ENCODE measurements at places on chromosomes 6 and 20.
A peak's percentile ranks its signal among the peaks of the same experiment; 100 is the strongest.

GRCh38 chr6:94600636-94601035, 976.7 kb upstream of the MANEA start:
- DNase-seq = no peak

DNA sequence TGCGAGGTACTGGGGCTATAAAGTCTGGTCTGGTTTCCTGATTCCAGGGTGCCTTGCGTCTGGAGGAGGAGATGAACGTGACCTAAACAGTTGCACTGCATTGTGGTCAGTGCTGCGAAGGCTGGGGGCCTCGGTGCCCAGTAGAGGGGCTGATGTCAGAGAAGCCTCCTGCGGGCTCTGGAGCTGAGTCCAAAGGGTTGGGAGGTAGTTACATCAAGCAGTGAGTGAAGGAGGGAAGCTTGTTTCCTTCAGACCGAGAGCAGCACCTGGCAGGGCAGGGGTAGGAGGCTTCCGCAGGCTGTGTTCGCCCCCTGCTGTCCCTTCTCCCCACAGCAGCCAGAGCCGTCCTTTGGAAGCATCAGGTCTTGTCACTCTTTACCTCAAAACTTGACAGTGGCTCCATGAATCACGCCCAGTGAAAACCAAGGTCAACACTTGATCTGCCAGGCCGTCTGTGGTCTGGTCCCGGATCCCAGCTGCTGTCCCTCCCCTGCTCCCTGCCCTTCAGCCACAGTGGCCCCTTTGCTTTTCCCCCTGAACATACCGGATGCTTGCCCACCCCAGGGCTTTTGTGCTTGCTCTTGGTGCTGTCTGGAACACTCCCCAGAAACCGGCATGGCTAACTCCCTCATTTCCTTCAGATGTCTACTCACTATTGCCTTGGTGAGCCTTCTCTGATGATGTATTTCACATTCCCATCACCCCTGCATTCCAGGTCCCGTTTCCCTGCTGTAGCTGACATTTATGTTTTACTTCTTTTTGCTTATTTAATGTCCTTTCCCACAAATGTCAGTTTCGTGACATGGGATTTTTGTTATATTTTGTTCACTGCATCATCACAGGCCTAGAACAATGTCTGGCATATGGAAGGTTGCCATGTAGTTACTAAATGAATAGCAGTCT, 7.0 kb downstream of the DYNLRB1 start:
- peak; percentile 40 for DNase-seq

- DNase-seq = no peak
These were observed 121.2 kb downstream of the MAP3K7 start for GRCh38 chr6:90465686-90466085.

DNA sequence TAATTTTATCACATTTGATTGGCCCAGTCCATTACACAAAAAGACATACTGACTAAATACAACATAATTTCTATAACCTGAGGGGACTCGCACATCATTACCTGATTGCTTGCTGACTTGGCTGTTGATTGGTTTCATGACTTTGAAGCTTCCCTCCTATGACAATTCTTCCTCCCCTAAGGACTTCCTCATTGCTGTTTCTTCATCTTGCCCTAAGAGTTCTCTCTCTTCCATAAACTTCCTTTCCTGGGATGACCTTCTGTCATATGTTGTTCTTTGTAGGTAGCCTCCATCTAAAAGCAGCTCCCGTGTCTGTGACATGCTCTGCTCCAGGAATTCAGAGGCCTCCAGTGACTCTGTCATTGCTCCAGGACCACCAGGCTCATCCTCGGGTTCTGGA, 22.6 kb downstream of the RSPH3 start:
- no peak for DNase-seq

- DNase-seq = no peak
These were observed 274.9 kb downstream of the CDH26 start for GRCh38 chr20:60233018-60233630.

GRCh38 chr20:5191829-5192569, 65.2 kb downstream of the CDS2 start:
- peak; percentile 7 for DNase-seq

GRCh38 chr20:31851240-31851955, 6.0 kb upstream of the FOXS1 start:
- DNase-seq = no peak

- no peak for DNase-seq
These were observed 23.5 kb upstream of the OCSTAMP start for GRCh38 chr20:46573788-46574584.

DNA sequence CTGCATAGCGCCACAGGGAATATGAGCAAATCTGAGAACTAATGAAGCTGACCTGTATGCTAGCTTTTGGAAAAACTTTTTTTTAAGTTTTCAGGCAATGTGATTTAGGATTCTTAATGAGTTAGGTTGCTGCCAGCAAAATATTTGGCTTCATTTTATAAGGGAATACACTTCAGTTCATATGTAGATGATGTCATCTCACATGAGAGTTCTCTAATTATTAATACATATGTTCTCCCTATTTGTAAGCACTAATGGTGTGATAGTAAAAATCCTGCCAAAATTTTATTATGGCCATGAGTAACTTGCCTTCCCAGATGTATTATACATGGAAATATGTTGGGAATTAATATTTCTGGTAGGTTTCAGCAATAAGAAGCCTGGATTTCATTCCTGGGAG, 573.8 kb downstream of the EPM2A start:
- no peak for DNase-seq

- DNase-seq = no peak
These were observed 356.4 kb downstream of the CDH4 start for GRCh38 chr20:61608275-61609085.

- no peak for DNase-seq
These were observed 19.9 kb downstream of the ATXN1 start for GRCh38 chr6:16741112-16742016.

- no peak for DNase-seq
These were observed 158.3 kb upstream of the RUNX2 start for GRCh38 chr6:45169815-45170214.

DNA sequence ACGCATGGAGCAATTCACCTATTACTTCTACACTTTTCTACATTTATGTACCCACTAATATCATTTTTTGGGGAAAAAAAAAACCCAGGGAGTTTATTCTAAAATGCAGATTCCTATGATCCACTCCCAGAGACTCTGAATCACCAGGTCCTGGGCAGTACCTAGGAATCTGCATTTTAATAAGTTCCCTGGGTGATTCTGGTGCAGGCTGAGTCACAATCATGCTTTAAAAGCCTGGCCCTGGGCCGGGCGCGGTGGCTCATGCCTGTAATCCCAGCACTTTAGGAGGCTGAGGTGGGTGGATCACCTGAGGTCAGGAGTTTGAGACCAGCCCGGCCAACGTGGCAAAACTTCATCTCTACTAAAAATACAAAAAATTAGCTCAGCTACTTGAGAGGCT, 43.3 kb upstream of the MLN start:
- DNase-seq = no peak

GRCh38 chr20:56955680-56956079, 310.8 kb downstream of the BMP7 start:
- no peak for DNase-seq

GRCh38 chr6:47915017-47915416, 133.2 kb downstream of the OPN5 start:
- DNase-seq = no peak

DNA sequence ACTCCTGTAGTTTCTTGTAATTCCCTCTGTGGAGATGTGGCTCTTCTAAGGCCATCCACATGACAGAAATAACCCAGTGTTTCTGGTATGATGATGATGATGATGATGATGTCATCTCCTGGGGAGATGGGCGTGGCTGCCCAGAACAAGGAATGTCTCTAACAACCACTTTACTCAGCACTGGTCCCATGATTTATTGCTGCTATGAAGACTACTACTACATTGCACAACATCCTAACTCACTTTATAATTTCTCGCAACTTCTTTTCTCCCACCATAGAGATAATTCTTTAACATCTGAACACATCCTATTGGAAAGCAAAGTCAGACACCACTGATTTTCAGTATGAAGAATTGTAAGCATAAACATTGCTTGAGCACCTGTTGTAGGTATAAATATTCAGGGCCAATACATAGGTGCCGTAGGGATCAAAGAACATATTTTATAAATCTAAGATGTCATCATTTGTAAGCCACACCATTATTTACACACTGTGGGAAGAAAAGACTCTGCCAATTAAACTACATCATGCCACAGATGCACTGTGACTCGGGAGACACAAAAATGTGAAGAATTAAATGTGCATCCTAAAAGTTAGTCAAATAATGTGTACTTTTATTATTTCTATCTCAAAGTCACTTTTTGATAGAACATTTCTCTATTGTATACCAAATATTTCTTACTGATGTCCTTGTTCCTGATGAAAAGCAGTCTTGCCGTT, 6.4 kb downstream of the TPMT start:
- DNase-seq = no peak

DNA sequence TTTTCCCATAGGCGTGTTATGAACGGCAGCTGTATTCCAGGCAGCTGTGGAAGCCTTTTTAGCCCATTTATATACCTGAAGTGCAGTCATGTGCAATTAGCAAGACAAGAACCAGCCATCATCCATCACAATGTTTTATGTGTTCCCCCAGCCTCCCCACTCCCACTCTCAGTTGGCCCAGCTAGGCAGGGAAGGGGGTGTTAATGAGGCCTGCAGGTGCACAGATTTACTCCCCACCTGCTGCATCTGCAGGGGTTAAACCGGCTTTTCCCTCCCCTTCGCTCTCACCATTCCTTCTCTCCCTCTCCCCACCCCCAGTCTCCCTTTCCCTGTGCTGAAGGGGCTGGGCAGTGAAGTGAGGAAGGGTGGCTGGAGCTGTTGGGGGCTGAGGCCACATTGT, 149.8 kb upstream of the AKAP12 start:
- no peak for DNase-seq

GRCh38 chr6:39140556-39141167, 25.7 kb upstream of the SAYSD1 start:
- DNase-seq = no peak

DNA sequence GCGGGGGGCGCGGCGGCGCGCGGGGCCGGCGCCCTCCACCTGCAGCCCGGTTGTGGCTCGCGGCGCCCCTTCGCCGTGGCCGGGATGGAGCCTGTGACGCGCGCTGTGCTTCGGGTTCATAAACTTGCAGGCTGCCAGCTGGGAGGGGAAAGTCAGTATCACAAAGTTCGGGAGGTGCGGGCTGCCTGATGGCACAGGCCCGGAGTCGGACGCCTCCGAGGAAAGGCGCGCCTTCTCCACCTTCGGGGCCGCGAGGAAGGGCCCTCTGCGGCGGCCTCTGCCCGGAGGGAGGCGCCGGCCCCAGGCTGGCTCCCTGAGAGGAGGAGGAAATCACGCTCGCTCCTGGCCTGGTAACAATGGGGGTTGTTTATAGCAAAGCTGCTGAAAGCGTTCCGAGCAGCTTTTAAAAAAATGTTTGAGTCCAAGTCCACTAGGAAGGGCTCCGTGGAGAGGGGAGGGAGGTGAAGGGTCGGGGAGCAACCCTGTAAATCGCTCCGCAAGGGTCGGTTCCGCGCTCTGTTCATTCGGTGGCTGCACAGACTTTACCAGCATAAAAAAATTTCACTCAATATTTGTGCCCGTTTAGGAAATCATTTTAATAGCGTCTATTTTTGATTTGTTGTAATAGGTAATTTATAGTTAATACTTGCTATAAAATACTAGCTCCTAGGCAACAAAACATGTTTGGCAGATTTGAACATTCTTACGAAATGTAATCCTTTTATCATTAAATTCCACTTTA, 1.0 kb downstream of the AFDN start:
- no peak for DNase-seq

DNA sequence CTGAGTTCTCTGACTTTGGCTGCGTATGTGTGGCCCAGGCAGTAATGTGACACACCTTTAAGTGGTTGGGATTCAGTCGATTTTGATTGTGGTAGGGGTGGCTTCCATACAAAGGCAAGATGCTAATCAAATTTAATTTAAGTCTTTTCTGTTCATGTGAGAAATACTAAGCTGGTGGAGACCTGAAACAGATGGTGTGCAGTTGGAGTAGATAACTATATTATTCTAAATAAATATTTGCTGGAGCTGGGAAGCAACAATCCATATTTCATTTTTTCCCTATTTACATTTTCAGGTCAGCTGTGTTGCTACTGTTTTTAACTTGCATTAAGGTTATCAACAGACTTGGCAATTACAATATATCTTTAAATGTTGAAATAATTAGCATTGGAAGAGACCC, 67.4 kb upstream of the C20orf144 start:
- DNase-seq = no peak

GRCh38 chr6:3797231-3798054, 45.9 kb upstream of the PXDC1 start:
- DNase-seq = no peak

DNA sequence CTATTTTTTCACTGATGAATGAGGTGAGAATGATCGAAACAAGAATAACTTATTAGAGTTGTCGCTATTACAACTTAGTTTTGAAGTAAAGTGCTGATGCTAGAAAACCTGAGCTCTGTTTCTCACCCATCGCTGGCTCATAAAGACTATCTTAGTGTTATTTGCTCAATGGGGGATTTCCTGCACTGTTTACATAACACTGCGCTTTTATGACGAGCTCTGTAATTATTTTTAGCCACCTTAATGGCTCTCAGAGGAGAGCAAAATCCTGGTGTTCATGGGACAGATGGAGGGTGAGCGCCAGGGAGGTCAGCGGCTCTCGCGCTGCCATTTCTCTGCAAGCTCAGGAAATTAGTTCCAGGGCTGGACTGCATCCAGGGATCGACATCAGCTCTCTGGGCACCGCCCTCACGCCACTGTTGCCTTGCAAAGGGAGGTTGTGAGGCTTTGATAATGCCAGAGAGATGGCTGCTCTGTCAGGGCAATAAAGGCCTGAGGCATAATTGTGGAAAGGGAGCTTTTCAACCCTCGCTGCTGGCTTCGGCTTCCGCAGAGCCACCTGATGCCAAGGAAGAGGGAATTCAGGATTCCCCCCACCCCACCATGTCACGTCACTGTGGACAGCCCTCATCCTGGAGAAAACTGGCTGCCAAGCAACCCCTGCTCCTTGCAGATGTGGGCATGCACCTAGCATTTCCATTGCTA, 72.0 kb downstream of the DACT2 start:
- no peak for DNase-seq

DNA sequence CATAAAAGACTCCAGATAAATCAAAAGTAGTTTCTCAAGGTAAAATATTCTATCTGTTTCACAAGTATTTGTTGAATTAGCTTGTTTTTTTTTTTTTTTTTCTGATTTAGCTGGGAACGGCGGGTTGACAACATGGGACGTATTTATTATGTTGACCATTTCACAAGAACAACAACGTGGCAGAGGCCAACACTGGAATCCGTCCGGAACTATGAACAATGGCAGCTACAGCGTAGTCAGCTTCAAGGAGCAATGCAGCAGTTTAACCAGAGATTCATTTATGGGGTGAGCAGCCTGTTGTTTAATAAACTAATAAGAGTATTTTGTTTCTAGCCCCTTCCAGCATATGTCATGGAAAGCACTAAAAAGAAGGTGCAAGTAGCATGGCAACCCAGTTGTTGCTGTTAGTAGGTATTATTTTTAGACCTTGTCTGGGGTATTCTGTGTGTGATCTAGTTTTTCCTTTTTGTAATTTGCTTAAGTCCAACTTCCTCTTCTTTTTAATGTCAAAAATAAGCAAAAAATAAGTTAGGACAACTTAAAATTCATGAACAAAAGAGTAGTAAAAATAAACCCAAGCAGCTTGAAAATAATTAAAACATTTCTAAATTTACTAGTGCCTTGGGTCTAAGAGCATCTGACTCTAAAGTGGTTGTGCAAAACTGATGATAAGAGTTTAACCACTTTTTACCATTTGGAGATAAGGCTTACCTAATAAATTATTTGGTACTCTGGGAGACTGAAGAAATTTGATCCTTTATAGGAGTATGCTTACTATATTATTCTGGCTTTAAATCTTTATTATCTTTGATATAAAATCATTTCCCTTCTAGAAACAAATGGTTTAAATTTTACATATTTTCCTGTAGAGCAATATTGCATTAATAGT, 70.8 kb upstream of the DYNLRB1 start:
- no peak for DNase-seq

- DNase-seq = no peak
These were observed 8.6 kb upstream of the ZSCAN16 start for GRCh38 chr6:28115799-28116198.
